ENCODE measurements at places on chromosomes 1 and 21.

- DNase-seq, result no peak
Observed at GRCh38 chr1:196091397-196092135, 516.7 kb downstream of the KCNT2 start.

DNA sequence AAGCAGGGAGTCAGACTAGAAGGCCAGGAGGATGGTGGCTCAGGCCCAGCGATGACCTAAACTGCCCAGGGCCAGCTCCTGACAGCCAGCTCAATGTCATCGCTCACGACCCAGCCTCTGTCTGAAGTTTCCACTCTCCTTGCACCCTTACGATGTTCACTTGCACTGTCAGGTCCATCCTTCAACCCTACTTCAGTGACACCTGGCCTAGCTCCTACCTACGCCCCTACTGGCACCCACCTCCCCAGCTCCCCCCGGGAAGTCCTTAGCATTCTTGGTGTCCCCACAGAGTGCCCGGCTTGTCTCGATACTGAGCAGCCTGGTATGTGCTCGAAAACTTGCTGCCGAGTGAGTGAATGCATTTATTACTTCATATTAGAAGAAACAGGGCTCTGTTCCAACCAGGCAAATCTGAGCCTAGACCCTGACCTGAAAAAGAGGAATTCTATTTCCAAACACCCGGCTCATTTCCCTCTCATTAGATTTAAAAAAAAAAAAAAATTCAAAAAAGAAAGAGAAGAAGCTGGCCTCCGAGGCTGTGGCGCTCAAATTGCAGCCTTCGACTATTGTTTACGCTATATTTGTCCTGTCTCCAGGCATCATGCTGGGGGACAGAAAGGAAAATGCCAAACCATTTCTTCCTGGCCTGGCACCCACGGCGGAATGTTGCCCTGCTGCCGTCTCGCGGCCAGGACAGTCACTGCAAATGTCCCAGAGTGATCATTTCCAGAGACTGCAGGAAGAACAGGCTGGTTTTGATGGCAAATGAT is 29.8 kb upstream of the LRRC38 start:
- DNase-seq, result no peak

DNA sequence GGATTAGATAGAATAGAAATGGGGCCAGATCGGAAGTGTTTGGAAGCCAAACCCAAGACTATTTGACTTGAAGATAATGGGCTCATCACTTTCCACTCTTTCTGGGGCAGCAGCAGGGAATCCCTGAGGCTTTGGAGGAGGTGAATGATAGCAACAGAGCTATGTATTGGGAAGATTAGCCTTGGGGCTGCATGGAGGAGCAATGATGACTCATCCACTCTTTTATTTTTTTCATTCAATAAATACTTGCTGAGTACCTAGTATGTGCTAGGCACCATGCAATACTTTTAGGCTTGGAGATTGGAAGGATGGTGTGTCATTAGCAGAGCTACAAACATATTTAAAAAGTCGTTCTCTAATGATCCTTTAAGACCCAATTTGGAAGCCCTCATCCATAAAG is 166.9 kb upstream of the FOXD3 start:
- no peak for DNase-seq

DNA sequence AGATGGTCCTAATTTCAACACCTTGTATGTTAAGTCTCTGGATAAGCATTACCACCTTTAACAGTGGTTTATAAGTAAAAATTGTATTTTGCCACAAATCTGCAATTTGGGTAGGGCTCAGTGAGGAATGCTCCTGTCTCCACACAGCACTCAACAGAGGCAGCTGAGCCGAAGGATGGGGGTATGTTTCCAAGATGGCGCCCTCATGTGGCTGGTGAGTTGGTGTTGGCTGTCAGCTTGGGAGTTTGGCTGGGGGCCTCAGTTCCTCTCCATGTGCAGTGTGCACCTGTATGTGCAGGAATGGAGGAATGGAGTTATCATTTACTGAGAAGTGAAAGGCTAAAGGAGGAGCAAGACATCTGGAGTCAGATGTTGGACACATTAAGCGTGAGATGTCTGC is 136.8 kb downstream of the GABPA start:
- DNase-seq, result no peak

DNA sequence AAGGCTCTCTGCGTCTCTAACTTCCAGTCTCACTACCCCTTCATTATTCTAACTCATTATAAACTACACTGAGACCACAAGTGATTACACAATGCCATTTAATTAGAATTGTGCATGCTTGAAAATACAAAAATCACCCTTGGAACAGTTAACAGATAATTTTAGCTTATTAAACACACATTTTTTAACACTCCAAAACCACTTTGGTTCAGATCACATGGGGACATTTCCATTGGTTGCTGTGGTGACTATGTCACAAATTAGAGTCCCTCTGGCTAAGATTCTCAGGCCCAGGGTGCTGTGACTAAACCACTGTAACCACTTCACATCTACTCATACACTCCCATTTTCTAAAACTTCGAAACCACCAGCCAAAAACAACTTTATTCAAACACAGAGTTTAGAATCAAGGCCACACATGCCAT is 43.0 kb downstream of the JAK1 start:
- no peak for DNase-seq

DNA sequence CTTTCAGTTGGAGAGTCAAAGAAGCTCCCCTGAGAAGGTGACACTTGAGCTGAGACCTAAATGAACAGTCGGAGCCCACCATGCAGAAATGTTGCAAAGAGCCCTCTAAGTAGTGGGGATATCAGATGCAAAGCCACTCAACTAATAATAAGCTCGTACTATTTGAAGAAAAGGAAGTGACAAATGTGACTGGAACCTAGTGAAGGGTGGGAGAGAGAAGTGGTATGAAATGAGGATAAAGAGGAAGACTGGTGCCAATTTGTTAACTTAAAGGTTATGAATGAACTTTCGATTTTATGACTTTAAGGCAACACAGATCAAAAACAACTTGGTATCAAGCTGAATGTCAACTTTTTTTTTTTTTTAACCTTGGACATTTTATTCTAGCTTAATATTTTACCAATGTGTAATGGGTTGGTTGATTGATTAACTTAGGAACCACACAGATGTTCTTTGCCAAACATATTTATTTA is 14.7 kb downstream of the LYPLAL1 start:
- DNase-seq, result peak; percentile 43

DNA sequence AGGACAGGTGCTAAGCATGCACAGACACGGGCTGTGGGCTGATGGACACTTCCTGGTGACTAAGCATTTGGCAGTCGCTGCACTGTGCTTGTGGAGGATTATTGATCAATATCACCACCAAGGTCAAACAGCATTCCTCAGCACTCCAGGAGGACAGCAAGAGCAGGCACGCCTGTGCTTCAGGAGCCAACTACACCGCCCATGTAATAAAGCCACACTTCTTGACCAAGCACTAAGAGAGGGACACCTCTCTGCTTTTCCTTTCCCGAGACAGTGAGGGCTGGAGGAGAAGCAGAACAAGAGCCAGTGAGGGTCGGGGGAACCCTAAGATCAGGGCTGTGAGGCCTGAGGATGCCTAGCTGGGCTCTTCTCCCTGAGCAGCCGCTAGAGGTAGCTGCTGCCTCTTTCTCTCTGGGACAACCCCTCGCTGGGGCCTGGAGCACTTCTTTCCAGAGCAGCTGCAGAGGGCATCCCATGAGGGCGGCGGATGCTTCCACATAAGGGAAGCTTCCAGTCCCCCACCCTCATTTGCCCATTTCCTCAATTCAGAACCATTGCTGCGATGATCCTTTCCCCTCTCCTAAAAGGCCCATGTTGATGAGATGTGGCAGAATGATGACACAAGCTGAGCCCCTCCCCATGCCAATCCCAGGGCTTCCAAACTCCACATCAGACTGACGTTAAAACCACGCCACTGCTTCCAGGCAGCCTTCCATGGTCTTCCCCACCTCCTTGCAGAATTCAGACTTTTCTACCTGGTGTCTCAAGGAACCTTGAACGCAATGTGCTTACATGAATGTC is 19.1 kb downstream of the RAB7B start:
- DNase-seq, result no peak

GRCh38 chr1:172167796-172168596 is 252.5 kb upstream of the C1orf105 start:
- DNase-seq, result no peak

DNA sequence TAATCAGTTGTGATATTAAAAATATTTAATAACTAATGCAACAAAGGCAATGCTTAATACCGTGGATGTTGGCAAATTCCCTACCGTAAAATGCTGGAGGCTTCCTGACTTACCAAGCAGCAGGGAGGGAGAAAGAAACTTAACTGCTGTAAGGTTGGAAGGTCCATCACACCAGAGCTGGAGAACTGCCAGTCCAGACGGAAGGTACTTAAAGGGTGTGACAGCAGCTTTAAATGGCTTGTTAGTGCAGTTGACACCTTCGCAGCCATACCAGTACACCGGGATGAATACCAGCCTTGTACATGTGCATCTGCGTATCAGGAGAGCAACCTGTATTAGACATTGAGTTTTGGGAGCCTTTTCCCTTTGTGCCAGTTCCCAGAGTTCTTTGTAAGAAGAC is 269.5 kb upstream of the NCAM2 start:
- no peak for DNase-seq

GRCh38 chr1:4755301-4755845 is 101.0 kb downstream of the AJAP1 start:
- no peak for DNase-seq

DNA sequence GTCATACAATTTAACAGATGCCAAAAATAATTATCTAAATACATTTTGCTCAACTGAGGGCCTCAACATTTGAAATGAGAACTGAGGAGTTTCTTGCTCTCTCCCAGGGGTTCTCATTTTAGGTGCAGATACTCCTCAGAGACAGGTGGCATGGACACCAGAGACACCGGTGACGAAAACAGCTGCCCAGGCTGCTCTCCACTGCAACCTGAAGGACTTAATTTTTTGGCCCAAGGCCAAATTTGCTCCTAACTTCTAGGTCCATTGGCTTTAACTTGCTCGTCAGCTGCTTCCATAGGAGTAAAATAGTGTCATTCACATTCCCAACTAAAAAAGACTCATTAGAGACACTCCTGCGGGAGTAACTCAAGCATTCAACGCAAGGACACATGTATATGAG is 87.0 kb downstream of the NRIP1 start:
- no peak for DNase-seq

GRCh38 chr1:24193046-24193445 is 6.0 kb upstream of the IFNLR1 start:
- no peak for DNase-seq

GRCh38 chr1:167440345-167440744 is 78.0 kb downstream of the CD247 start:
- DNase-seq, result no peak

DNA sequence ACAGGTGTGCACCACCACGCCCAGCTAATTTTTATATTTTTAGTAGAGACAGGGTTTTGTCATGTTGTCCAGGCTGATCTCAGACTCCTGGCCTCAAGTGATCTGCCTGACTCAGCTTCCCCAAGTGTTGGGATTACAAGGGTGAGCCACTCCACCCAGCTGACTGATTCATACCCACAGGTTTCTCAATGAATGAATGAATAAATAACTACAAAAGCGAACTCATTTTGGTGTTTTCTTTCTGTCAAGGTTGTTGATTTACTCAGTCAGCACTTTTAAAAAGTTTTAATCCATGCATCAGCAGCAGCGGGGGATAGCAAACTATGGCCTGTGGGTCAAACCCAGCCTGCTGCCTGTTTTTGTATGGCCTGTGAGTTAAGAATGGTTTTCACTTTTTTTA is 217.5 kb downstream of the FAF1 start:
- no peak for DNase-seq

GRCh38 chr1:46607345-46608130 is 3.5 kb upstream of the MKNK1 start:
- DNase-seq, result no peak

GRCh38 chr1:83318366-83318765 is 680.6 kb downstream of the TTLL7 start:
- DNase-seq, result no peak

GRCh38 chr1:211343607-211344006 is 17.0 kb downstream of the TRAF5 start:
- no peak for DNase-seq

- peak; percentile 42 for DNase-seq
Observed at GRCh38 chr1:149917571-149918144, at the start of gene SV2A. Gene SV2A (minus strand): TSS chr1:149917844. CDS start chr1:149913840, 4,004 bp downstream.

GRCh38 chr1:246170574-246171261 is 336.4 kb downstream of the SMYD3 start:
- no peak for DNase-seq

GRCh38 chr21:44295163-44295573 is 4.7 kb upstream of the PFKL start:
- no peak for DNase-seq

DNA sequence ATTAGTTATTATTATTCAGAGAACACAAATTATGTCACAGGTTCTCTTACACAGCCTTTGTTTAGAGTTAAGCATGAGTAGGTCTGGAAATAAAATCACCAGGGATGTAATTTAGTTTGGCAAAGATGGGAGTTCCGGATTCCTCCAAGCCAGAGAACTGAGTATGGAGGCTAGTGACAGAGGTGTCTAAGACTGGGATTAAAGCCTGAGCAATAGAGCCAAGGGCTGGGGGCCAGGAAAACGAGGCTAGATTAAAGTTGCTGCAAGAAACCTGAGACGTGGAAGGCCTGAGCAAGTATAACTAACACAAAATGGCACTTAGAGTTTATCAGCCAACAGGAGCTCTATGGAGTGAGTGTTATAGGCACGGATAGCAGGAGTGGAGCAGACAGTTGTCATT is 381.6 kb downstream of the SRGAP2C start:
- DNase-seq, result no peak

- DNase-seq, result no peak
Observed at GRCh38 chr1:58699011-58699762, 675 bp downstream of the MYSM1 start.

DNA sequence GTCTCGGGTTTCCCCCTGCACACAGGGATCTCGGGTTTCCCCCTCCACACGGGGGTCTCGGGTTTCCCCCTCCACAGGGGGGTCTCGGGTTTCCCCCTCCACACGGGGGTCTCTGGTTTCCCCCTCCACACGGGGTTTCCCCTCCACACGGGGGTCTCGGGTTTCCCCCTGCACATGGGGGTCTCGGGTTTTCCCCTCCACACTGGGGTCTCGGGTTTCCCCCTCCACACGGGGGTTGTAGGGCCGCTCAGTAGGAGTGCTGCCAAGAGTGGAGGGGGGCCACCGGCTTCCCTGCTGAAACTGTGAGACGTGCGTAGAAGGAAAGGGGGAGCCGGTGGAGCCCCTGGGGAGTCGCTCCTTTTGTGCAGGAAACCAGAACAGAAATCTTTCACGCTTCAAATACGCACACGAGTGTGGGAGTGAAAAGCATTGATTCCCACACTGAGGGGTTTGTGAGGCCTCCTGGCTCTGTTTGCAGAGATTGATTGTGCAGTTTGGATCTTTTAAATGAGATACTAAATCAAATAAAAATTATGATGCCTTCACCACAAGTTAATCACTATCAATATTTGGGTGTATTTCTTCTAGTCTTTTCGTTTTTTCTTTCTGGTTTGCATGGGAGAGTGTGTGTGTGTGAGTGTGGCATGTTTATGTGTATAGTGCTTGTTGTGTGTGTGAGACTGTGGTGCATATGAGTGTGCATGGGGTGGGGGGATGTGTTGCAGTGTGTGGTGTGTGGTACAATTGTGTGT is 54.3 kb upstream of the TRAPPC10 start:
- peak; percentile 46 for DNase-seq

- no peak for DNase-seq
Observed at GRCh38 chr21:32977216-32977615, 48.5 kb upstream of the OLIG2 start.
